ENCODE measurements at places on chromosomes 13 and 19.

GRCh38 chr13:71864986-71865873, 1.8 kb downstream of the DACH1 start:
- peak; percentile 7 for DNase-seq

DNA sequence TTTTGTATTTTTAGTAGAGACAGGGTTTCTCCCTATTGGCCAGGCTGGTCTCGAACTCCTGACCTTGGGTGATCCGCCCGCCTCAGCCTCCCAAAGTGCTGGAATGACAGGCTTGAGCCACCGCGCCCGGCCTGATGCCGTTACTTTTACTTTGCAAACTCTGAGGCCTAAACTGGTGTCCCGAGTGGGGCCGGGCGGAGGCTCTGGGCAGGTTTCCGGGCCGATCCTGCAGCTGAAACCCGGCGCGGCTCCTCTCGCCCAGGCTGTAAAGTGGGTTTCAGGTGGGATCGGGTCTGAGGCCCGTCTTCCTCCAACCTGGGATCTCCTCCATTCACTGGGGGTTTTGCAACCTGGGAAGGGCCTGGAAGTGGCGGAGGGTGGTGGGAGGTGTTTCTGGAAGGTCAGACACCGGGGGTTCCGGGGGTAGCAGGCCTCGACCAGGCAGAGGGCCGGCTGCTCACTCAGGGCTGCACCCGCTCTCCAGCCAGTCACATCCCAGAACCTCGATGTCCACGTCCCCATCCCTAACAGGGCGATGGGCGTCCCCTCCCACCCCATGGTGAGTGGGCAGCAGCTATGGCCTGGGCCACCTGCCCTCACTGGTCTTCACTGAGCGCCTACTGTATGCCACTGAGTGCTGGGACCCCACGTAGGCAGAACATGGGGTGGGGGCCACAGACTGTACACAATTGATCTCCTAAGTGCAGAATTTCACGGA, 21.3 kb upstream of the WDR18 start:
- DNase-seq: no peak

DNA sequence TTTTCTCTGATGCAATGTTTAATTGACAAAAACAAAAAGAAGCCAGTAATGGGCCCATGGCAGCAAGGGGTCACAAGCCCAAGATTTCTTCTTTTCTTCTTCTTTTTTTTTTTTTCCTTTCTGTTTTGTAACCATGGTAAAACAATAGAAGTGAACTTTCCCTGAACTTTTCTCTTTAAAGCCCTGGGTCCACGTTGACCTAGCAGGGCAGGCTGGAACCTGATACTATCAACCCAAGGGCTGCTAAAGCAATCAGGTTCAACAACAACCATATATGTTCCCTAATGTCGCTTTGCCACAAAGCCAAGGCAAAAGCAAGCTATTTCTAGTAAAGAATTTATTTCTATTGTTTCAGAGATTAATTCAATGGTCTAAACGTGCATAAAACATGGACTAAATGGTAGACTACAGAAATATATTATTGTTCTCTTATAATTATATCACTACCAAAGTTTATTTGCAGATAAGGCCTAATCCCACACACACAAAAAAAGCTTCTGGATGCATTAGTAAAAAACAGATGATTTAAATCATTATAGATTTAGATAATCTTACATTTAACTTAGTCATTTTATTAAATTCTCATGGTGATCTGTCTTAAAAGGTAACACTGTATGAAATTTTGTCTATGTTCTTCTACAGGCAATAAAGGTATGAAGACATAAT, 153.9 kb downstream of the DACH1 start:
- DNase-seq: no peak

DNA sequence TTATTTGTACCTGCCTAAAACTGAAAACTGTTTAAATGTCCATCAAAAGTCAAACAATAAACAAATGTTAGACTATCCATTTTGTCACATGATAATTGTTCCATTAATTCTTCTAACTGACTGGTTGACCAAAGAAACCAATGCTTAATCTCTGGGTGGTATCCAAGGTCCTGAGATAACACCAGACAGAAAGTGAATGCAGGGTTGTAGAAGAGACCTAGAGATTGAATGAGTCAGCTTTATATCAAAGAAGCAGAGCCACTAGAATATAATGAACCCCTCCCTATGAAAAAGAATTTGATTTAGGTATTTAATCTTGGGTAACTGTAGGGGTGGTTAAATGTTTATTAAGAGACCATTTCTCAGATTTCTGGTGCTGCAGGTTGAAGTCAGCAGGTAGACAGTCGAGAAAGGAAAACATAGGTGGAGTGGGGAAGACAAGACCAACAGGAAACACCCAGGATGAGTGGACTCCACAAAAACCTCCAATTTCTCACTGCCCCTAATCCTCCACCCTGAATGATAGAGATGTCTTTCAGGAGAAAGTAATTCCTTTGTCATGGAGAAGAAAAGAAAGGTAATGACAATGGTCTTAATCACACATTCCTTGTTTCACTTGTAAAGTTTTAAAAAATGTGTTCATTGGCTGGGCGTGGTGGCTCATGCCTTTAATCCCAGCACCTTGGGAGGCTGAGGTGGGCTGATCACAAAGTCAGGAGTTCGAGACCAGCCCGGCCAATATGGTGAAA, 536.4 kb downstream of the IRS2 start:
- no peak for DNase-seq

GRCh38 chr13:98496479-98496791, 80.5 kb downstream of the STK24 start:
- DNase-seq: no peak

- peak; percentile 10 for DNase-seq
Measured at GRCh38 chr19:14061751-14062557, at the start of gene PALM3. TSS of gene PALM3 (minus strand) at chr19:14062076. CDS start at chr19:14061980, 96 bp downstream.

DNA sequence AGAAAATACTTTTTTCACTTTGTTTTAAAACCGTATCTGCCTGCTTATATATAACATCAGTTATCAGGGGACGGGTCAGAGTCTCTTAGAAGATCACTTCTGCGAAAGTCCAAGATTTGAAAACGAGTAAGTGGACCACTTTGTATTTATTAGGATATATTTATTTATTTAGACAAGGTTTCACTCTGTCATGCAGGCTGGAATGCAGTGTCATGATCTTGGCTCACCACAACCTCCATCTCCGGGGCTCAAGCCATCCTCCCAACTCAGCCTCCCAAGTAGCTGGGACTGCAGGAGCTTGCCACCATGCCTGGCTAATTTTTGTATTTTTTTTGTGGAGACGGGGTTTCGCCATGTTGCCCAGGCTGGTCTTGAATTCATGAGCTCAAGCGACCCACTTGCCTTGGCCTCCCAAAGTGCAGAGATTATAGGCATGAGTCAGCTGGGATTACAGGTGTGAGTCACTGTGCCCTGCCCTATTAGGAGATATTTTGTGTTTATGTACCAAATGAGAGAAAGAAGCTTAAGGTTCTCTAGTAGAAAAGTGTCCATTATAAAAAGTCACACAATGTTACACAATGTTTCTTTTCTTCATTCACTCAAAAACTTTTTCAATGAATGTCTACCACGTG, 39.5 kb downstream of the RASL11A start:
- DNase-seq: no peak

GRCh38 chr13:89920461-89920860, 1427.0 kb upstream of the MIR17HG start:
- no peak for DNase-seq
